Tibial nerve (tissue), 4 donors: ENCODE measurements at places on chromosomes 6 and 20. TPM values are rescaled to one million over a fixed set of nuclear protein-coding genes. Genes with fewer than 3 reads are reported as not detected.

DNA sequence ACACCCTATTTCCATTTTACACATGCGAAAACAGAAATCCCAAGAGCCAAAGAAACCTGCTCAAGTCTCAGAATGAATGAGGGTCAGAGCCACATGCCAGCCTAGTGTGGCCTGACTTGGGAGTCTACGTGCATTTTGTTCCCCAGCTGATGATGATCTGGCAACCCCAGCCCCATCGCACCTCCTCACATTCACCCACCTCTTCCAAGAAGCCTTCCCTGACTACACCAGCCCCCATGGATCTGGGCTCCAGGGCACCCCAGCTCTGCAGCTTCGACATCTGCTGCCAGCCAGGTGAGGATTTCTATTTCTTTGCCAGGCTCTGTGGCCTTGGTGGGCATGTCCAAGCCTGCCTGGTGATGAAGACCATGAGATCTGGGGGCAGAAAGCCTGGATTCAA is 41.0 kb downstream of the ANGPT4 start:
- DNase-seq = no peak

Gene PRRT1
- 2.7 TPM for total RNA-seq

DNA sequence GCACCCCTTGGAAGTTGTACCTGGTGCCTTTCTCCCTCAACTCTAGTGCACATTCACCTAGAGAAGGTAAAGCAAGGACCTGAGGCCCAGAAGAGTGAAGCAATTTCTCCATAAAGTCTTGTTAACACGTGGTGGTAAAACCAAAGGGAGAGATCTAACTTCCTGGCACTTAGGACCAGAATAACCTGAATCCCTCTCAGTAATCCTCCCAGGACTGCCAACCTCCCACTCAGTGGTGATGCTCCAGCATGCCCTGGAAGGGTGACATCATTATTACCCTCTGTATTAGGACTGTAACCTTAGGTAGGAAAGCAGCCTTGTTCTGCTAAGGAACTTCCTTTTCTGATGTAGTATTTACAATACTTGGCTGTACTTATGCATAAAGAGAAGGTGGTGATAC is 330.6 kb upstream of the MARCKS start:
- no peak for DNase-seq

- DNase-seq = no peak
These were observed 286.9 kb downstream of the PTPRK start for GRCh38 chr6:128233531-128233930.
